ENCODE measurements at places on chromosomes 1 and 21.

- DNase-seq = no peak
Measured at GRCh38 chr1:204441558-204441957, 29.9 kb upstream of the PPP1R15B start.

GRCh38 chr1:54680387-54680786, 35.3 kb upstream of the TTC4 start:
- DNase-seq = no peak

- no peak for DNase-seq
Measured at GRCh38 chr1:91616712-91617111, 116.1 kb downstream of the CDC7 start.

GRCh38 chr1:229699613-229700267, 73.7 kb downstream of the URB2 start:
- no peak for DNase-seq

- DNase-seq = no peak
Measured at GRCh38 chr1:245458761-245459174, 304.0 kb downstream of the KIF26B start.

DNA sequence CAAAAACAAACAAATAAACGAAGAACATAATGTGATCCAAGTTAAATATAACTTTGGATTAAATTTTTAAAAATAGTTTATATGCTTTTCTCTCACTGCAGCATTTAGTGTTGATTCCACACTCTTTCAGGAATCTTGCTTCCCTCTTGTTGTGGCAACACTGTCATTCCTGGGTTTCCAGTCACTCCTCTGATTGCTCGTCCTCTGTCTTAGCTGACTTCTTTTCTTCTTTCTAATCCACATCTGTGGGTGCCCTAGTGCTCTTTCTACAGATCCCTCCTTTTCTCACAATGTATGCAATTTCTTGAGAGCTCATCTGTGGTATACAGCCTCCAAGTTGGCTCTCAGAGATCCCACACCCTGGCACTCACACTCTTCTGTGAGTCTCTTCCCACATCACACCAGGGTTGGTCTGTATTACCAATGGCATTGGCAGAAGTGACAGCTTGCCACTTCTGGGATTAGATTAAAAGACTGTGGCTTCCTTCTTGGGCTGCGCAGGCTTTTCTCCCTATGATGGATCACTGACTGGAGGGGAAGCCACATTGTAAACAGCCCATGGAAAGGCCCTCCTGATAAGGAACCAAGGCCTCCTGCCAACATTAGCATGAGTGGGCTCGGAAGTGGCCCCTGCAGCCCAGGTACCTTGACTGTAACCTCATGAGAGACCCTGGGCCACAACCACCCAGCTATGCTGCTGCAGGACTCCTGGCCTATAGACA, 11.5 kb upstream of the MYOC start:
- no peak for DNase-seq

DNA sequence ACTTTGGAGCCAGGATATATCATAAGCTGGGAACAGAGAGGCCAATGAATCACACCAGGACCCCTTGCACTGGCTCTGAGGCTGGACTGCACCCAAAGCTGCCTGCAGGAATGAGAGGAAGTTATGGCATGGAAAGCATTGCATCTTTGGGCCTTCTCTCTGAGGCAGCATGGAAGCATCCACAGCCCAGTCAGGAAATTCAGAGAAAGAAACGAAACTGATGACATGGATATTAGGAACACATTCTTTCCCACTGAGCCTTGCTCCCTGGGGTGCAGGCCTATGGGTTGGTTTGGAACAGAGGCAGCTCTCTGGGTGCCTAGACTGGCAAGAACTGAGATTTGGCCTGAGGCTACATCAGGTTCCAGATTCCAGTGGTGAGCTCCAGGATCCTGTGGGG, 98.6 kb downstream of the NGF start:
- DNase-seq = no peak
